ENCODE measurements at places on chromosomes 2 and 18. TPM values are rescaled to one million over a fixed set of nuclear protein-coding genes. Genes with fewer than 3 reads are reported as not detected.

GRCh38 chr2:120531863-120532600, 186.1 kb downstream of the INHBB start:
- no peak for DNase-seq

GRCh38 chr2:32701806-32702205, 74.0 kb downstream of the TTC27 start:
- DNase-seq = no peak

DNA sequence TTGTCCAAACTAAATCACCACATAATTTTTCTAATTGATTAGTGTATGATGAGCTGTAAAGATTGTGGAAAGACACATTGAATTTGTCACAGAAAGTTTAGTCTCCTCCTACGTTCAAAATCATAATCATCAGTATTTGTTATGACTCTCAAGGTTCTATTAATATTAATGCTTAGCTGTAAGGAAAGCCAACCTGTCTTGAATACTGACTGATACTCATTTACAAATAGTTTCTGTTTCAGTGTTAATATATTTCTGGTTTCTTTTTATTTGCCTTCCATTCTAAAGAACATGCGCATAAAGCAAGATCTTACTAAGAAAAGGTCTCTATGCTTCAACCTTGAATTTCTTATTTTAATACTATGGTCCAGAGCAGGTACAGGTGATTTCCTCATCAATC, 55.1 kb downstream of the CPS1 start:
- no peak for DNase-seq

ANKAR gene
- polyA plus RNA-seq = 19.2 TPM

All from left lung (tissue), 14 donors.